ENCODE measurements at places on chromosomes 13 and 19. TPM values are rescaled to one million over a fixed set of nuclear protein-coding genes. Genes with fewer than 3 reads are reported as not detected.

The SPRED3 gene
- total RNA-seq = 5.6 TPM

The PNMA8A gene
- 74.8 TPM for total RNA-seq

The ZNF296 gene
- total RNA-seq = not detected

The PTGIR gene
- not detected for total RNA-seq

The KLK12 gene
- total RNA-seq = not detected

The AZU1 gene
- not detected for total RNA-seq

The MISP3 gene
- total RNA-seq = 0.34 TPM

The ZNF471 gene
- total RNA-seq = 1.6 TPM

The PCP2 gene
- not detected for total RNA-seq

The ZNF557 gene
- total RNA-seq = 8.1 TPM

The WDR88 gene
- total RNA-seq = not detected

The COX6B1 gene
- total RNA-seq = 383 TPM

The FXYD3 gene
- not detected for total RNA-seq

The ACER1 gene
- total RNA-seq = not detected

The LILRB1 gene
- not detected for total RNA-seq

The LIG1 gene
- 54.9 TPM for total RNA-seq

The CLEC17A gene
- not detected for total RNA-seq

The LILRB5 gene
- not detected for total RNA-seq

The SLC25A42 gene
- total RNA-seq = 4.4 TPM

The POU2F2 gene
- total RNA-seq = not detected

The CAMSAP3 gene
- not detected for total RNA-seq

The CYP4F8 gene
- total RNA-seq = not detected

The ZNF729 gene
- not detected for total RNA-seq

The CD209 gene
- not detected for total RNA-seq

The CACTIN gene
- total RNA-seq = 35.8 TPM

The DACH1 gene
- total RNA-seq = not detected

The RFX2 gene
- 4.1 TPM for total RNA-seq

The MBD3L3 gene
- not detected for total RNA-seq

The TARM1 gene
- total RNA-seq = not detected

The CFAP97D2 gene
- not detected for total RNA-seq

The CABP5 gene
- not detected for total RNA-seq

The IGFL3 gene
- total RNA-seq = not detected

The PLIN4 gene
- total RNA-seq = not detected

The ATP1A3 gene
- total RNA-seq = 0.19 TPM

The PRTN3 gene
- not detected for total RNA-seq

The SELENOV gene
- not detected for total RNA-seq

The CACNA1A gene
- total RNA-seq = 0.86 TPM

The GTPBP3 gene
- 17.9 TPM for total RNA-seq

The PALM3 gene
- total RNA-seq = 0.38 TPM

The MADCAM1 gene
- 0.23 TPM for total RNA-seq

The GNG8 gene
- not detected for total RNA-seq

The GSX1 gene
- not detected for total RNA-seq

The LILRB2 gene
- total RNA-seq = not detected

The KIR2DL3 gene
- total RNA-seq = not detected

The LMTK3 gene
- 0.06 TPM for total RNA-seq

The DIAPH3 gene
- 33.6 TPM for total RNA-seq

The LGALS14 gene
- not detected for total RNA-seq

The DKKL1 gene
- total RNA-seq = 0.46 TPM

The TRAPPC2B gene
- 20.6 TPM for total RNA-seq

The AP1M1 gene
- 182 TPM for total RNA-seq

The CXCL17 gene
- not detected for total RNA-seq

The TJP3 gene
- not detected for total RNA-seq

The LAIR1 gene
- not detected for total RNA-seq

The KLK3 gene
- total RNA-seq = not detected

The ZNF540 gene
- 0.19 TPM for total RNA-seq

The PEG3 gene
- total RNA-seq = not detected

The TEX29 gene
- not detected for total RNA-seq
